ENCODE measurements at places on chromosomes 11 and 22. TPM values are rescaled to one million over a fixed set of nuclear protein-coding genes. Genes with fewer than 3 reads are reported as not detected.

Gene ART1
- total RNA-seq: not detected

Gene CTTN
- total RNA-seq: 0.58 TPM

Gene SCGB1A1
- total RNA-seq: not detected

Gene ANO1
- total RNA-seq: not detected

Gene DNAJB7
- not detected for total RNA-seq

Measured in CD4-positive, alpha-beta memory T cell (primary cell).